ENCODE measurements at places on chromosomes 11 and 22.

- peak; percentile 53 for DNase-seq
These were observed 604 bp upstream of the POLR3H start for GRCh38 chr22:41544671-41545476.

- no peak for DNase-seq
These were observed 8.5 kb downstream of the MAP4K2 start for GRCh38 chr11:64794526-64794925.

- no peak for DNase-seq
These were observed 18.1 kb downstream of the MRGPRD start for GRCh38 chr11:68962527-68963250.

- DNase-seq, result no peak
These were observed 240.7 kb downstream of the BUD13 start for GRCh38 chr11:116532066-116532465.

- DNase-seq, result peak; percentile 82
These were observed 32.0 kb upstream of the COMT start for GRCh38 chr22:19909350-19910179.

DNA sequence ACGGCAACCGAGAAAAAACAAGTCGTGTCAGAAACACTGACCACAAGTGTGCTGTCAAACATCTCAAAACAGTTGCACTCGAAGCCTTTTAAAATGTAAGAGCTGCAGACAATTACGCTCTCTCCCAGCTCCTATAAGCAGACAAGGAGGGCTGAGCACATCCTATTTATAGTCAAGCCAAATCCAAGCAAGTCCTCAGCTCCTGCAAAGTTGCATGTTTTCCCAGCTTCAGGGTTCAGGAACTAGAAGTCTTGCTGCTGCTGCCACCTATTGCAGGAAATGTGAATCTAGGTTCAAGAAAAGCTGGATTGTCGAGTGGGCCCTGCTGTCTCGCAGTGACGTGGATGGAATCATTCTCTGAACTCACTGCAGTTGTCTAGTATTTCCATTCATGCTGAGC, 15.5 kb downstream of the EFCAB6 start:
- peak; percentile 29 for DNase-seq

- no peak for DNase-seq
These were observed 21.3 kb downstream of the SIK2 start for GRCh38 chr11:111623527-111624030.

GRCh38 chr11:1346669-1347390, 37.4 kb upstream of the TOLLIP start:
- DNase-seq, result no peak

DNA sequence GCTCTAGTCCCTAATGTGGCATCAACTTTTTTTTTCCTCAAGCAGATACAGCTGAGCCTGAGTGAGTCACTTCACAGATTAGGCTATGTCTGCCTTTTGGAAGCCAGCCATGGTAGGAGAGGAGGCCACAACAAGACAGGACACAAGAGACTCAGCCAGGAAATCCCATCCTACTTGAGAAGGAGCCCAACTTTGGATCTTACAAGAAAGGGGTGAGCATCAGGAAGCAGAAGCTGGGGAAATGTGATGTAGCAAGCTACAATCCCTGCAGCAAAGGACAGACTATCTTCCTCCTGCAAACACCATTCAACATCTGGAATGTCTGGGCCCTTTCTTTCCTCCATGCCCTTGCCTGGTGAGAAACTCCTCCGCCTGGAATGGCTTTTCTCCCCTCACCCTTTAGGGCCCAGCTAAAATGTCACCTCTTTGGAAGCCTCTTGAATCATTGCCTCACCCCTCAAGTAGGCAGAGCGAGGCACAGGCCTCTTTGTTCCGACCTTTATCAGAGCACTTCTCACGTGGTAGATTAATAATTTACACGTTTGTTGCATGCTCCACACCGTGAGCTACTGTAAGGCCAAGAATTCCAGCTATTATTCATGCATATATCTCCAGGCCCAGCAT, 156.4 kb upstream of the PITPNB start:
- DNase-seq, result peak; percentile 74

DNA sequence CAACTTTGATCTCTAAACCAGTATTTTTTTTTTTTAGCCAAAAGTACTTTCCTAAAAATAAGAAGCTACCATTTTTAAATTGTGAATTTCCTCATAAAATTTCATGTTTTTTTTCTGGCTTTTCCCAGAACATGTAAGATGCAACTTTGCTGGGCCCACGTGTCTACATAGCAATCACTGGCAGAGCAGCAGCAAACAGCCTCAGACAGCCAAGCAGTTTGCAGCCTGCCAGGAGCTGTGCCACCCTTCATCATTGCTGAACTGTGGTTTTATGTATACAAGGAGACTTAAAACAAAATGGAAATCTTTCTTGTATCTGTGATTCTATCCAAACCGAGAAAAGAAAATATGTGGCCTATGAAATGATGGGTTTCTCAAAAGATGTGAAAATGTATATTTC, 110.2 kb downstream of the GRIA4 start:
- DNase-seq, result no peak

- DNase-seq, result peak; percentile 80
These were observed 3.0 kb downstream of the CENATAC start for GRCh38 chr11:119000906-119001305.

GRCh38 chr11:129018126-129018525, 75.5 kb upstream of the TP53AIP1 start:
- DNase-seq, result no peak

DNA sequence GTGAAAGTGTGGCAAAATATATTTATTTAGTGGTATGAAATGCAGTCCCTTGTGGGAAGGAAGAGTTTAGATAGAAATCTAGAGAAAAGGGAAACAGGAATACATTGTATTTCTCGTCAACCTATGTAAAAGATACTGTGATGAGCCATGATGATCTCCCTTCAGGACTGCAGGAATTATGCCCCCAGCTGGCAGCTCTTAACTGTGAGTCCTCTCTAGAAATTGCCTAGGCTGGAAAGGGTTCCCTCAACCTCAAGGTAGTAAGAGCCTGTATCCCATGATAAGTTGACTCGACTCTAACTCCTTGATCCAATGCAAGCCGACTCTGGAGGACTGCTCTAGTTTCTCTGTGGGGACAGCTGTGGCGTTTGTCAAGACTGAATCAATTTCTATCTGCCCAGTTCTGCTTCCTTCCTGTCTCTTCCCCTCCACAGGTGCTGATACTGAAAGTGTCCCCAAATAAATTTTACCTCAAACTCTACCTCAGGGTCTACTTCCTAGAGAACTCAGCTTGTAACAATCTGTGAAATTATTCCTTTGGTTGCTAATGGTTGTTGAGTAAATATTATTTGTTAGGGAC, 897.3 kb downstream of the METTL15 start:
- DNase-seq, result no peak

GRCh38 chr22:41801886-41802285, 1.4 kb downstream of the CCDC134 start:
- DNase-seq, result no peak

DNA sequence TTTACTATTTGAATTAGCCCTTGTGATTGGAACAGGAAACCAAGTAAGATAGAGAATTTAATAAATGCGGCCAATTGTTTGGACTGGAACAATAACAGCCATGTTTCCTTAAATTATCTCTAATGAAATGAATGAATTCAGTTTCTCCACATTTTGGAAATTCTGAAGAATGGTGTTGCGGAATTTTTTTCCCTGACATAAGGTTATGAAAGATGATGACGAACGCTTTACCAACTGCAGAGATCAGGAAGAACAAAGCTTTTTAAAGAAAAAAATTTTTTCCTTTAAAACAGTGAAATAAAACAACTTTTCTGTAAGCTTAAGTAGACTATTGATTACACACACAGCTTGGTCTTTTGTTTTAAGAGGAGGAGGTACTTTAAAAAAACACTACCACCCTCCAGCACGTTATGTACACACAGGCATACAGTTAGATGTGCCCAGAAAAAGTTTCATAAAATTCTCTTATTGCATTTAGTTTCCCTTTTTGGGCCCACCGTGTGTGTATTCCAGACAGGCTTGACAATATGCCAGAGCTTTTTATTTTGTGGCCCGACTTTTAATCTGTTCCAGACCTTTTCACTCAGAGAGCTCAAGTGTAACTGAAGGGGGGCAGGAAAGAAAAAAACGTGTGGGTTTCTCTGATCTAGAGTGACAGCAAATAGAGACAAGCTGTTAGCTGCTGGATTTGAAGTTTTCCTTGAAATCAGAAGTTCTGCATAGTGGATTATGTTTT, 77.3 kb downstream of the YAP1 start:
- no peak for DNase-seq

- peak; percentile 73 for DNase-seq
These were observed 77.0 kb upstream of the DDI1 start for GRCh38 chr11:103959279-103959942.

DNA sequence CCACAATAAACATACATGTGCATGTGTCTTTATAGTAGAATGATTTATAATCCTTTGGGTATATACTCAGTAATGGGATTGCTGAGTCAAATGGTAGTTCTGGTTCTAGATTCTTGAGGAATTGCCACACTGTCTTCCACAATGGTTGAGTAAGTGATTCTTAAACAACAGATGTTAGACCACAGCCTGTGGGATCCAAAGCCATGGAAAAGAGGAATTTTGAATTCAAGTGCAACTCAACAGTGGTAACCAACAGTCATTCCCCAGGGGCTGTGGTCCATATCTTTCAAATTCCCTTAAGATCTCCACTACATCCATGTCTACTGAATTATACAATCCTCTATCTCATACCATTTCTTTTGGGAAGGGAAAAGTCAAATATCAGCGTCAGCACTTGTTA, 321.5 kb downstream of the LARGE1 start:
- DNase-seq, result no peak

DNA sequence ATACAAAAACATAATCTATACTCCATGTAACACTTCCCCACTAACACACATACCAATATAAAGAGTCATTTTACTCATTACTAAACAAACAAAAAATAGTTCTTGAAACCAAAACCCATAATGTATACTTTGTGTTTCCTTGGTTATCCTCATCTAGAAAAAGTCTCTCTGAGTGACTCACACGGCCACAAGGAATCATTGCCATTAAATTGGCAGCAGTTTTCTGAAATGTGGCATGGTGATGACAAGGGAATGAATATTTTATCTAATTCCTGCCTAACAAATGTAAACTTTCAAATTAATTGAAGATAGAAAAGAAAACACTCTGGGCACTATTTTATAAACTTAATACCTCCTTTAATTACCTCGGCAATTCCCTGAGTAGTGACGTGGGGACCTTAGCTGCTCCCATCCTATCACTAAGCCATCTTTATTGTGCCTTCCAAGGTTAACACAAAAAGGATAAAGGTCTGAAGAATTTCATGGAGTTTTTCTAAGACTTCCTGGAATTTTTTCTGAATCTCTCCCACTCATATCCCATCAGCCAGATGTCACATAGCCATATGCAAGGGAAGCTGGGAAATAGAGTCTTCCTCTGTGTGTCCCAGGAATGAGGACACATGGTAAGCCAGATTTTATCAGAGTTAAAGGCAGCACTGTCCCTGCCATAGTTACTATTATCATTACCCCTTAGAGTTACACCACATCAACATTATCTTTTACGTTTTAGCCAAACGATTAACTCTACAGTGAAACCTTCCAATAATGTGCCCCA, 857.2 kb upstream of the TENM4 start:
- DNase-seq, result peak; percentile 1

DNA sequence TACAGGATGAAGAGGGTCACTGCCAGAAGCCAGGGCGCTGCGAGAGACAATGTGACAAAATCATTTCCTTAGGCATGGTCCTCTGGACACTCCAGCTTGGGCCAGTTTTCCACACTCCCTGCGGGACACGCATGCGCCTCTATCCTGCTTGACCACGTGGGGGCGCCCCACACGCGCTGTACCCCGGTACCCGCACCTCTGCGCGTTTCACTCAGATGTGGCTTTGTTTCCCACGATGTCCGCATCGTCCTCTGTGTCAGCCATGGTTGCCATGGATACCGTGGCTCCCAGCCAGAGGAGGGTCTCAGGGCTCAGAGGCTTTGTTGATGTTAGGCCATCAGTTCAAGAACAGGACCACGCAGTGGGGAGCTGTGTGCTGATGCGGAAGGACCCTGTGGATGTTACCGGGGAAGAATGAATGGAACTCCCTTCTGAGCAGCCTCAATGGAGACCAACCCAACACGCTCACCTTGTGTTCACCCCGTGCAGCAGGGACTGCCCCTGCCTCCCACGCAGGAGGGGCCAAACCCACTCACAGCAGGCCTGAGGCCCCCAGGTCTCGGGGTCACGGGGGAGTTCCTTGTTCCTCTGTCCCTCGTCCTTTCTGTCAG, 101.1 kb upstream of the SLC22A12 start:
- peak; percentile 65 for DNase-seq

- DNase-seq, result no peak
These were observed 66.0 kb downstream of the MYEOV start for GRCh38 chr11:69359735-69360480.

DNA sequence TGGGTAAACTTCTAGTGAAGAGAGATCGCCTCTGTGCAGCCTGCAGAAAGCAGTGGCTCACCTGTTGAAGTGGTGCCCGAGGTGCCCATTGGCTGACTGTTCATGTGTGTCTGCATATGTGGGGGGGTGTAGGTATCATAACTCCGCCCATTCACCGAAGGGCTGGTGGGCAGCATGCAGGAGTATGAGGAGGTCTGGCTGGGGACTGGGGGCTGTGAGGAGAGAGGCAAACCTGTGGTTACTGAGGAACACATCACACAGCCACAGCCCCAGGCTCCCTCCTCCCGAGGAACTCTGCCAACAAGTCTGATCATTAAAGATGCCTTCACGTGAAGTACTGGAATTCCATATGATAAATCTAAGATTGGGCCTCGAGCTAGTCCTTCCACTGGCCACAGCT, 20.5 kb downstream of the PAX6 start:
- DNase-seq, result no peak

GRCh38 chr11:1934335-1935155, 12.6 kb upstream of the MRPL23 start:
- no peak for DNase-seq

DNA sequence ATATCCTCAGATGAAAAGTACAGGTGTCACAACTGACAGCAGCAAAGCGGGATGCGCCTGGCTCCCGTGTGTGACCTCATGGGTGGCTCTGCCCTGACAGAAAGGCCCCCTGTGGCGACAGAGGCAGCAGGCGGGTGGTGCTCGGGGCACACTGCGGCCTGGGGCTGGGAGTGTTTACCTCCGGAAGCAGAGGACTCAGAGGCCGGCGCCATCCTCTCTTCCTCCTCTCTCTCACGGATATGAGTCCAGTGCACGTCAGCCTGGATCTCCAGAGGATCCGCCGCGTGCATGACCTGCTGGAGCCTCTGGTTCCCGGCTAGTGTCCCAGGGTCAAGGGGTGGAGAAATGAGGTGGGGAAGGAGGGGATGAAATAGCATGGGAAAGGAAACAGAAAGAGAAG, 53.2 kb upstream of the BID start:
- DNase-seq, result peak; percentile 72

DNA sequence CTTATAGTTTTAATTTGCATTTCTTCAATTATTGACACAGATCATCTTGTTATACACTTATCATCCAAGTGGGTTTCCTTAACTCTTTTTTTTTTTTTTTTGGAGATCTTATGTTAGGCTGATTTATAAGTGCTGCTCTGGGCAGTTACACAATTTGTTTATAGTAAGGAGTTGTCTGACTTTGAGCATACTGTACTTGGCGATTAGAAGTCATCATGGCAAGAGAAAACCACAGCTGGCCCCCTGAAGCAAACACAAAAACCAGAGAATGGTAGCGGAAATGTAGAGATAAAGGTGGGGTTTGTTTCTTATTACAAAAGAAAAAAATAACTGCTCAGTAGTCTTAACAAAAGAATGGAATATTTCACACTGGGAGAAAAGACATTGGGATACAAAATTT, 292.6 kb downstream of the SWAP70 start:
- no peak for DNase-seq
